ENCODE measurements at places on chromosomes 1 and 21.
A peak's percentile ranks its signal among the peaks of the same experiment; 100 is the strongest.

- DNase-seq = no peak
Measured at GRCh38 chr1:17091252-17091651, 28.0 kb downstream of the PADI2 start.

GRCh38 chr1:37931102-37931360 is 15.8 kb downstream of the INPP5B start:
- no peak for DNase-seq

- no peak for DNase-seq
Measured at GRCh38 chr1:194535369-194535768, 1349.0 kb upstream of the B3GALT2 start.

- no peak for DNase-seq
Measured at GRCh38 chr1:14844923-14845617, 246.6 kb downstream of the KAZN start.

GRCh38 chr1:215083383-215083961 is 935 bp downstream of the KCNK2 start:
- DNase-seq = no peak

- no peak for DNase-seq
Measured at GRCh38 chr1:33916786-33917185, 52.9 kb downstream of the HMGB4 start.

DNA sequence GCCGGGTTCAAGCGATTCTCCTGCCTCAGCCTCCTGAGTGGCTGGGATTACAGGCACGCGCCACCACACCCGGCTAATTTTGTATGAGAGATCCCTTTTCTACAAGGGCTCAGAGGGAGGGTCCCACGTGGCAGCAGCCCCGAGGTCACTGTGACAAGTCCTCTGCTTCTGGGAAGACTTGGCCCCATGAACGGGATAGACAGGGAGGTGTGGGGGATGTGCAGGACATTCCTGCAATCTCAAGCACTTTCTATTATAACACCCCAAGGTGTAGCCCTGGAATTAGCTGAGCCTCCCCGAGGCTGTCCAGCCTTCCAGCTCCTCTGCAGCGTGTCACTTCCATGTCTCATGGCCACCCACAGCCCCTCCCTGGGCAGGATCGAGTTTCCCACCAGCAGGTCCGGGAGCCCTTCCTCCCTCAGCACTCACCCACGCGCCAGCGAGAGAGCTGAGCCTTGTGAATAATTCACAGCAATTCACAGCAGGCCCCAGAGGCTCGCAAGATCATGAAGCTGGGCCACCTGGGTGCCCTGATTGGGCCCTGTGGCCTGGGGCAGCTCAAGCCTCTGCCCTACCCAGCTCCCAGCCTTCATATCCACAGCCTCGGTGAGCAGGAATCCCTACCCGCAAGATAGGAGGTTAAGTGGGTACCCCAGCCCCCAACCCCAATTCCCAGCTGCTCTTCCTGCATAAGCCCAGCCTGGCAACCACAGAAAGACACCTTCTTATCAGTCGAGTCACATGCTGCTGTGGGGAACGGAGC is 22.8 kb upstream of the RNU1-4 start:
- DNase-seq = no peak

GRCh38 chr1:19860418-19860817 is 21.8 kb upstream of the OTUD3 start:
- DNase-seq = no peak

GRCh38 chr1:202007805-202008489 is 2.4 kb upstream of the ELF3 start:
- DNase-seq = no peak

DNA sequence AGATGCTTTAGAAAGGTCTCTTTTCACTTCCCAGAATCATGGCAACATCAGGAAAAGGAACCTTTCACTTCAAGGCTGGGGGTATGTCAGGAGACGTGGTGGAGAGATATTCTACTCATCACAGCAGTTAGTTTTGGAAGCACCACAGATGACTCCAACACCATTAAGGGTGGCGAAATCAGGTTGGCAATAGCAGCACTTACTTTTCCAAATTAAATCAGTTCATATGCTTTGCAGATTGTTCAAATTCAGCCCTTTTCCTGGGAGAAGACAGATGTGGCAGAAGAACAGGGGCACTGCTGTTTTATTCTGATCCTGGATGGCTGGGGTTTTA is 79.0 kb downstream of the RUNX1 start:
- DNase-seq = no peak

- no peak for DNase-seq
Measured at GRCh38 chr1:156704930-156705320, 458 bp downstream of the CRABP2 start.

DNA sequence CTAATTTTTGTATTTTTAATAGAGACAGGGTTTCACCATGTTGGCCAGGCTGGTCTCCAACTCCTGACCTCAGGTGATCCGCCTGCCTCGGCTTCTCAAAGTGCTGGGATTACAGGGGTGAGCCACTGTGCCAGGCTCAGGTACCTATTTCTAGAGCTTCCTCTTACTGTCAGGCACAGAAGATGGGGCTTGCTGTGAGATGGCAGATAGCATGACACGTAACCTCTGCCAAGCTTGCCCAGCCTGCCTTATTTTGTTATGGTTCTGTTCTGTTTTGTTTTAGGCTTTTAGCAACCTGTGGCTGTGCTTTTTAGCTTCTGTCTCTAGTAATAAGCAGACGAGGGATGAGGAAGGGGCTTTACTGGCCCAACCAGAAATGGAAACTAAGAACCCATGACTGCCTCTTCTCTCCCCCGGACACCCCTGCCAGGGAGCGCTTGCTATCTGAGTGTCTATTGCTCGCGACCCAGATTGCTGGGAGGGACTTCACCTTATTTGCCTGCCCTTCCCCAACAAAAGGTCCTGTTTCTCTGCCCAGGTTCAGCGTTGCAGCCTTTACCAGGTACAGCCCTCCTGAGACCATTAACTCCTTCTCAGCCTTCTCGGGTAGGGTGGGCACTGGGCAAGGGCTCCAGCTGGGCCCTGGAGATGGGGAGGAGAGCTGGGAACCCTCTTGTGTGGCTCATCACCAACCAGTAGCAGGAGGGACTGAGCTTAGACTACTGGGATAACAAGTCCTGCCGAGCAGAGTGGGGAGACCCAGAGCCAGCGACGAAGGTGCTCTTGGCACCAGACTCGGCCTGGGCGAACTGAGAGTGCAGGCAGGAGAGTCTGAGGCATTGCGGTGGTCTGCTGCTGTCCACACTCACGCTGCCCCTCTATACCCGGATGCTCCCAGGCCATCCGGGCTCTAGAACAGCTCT is 13.5 kb upstream of the LGR6 start:
- DNase-seq = no peak

- peak; percentile 54 for DNase-seq
Measured at GRCh38 chr1:92483610-92484471, 2.9 kb downstream of the GFI1 start.

DNA sequence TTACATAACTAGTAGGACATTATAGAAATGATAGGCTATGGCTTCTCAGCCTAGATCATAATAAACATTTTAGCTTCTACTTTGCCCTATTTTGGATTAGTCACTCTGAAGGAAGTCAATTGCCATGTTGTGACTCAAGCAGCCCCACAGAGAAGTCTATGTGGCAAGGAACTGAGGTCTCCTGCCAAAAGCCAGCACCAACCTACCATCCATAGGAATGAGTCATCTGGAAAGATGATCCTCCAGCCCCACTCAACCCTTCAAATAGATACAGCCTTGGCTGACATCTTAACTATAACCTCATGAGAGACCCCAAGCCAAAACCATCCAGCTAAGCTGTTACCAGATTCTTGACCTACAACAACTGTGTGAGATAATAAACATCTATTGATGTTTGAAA is 76.3 kb upstream of the BEND5 start:
- no peak for DNase-seq

- no peak for DNase-seq
Measured at GRCh38 chr21:29149808-29150425, 19.5 kb downstream of the MAP3K7CL start.

DNA sequence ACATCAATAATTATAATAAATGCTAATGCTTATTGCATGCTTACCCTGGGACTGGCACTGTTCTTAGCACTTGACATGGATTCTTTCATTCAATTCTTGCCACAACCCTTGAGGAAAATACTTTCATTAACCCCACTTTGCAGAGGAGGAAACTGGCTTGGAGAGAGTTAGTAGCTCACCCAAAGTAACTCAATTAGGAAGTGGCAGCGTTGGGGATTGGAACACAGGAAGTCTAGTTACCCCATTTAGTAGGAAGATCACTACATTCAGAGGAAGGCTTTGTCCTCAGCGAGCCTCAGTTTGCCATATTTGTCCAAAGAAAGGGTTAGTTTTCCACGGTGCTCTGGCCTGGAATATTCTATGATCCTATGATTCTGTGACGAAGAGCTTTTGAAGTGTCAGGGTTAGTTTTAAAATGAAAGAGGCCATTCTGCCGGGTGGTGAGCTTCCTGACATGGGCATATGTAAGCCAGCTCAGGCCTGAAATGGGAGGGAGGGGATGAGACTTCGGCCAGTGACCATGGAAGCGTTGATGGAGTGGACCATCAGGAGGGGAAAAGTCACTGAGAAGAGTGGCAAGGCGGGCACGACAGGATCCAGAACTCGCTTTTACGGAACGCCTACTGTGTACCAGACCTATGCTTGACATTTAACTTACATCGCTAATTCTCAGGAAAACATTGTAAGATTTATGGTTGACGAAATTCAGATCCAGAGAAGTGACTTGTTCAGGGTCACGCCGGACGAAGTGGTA is 28.2 kb upstream of the EPB41 start:
- no peak for DNase-seq

DNA sequence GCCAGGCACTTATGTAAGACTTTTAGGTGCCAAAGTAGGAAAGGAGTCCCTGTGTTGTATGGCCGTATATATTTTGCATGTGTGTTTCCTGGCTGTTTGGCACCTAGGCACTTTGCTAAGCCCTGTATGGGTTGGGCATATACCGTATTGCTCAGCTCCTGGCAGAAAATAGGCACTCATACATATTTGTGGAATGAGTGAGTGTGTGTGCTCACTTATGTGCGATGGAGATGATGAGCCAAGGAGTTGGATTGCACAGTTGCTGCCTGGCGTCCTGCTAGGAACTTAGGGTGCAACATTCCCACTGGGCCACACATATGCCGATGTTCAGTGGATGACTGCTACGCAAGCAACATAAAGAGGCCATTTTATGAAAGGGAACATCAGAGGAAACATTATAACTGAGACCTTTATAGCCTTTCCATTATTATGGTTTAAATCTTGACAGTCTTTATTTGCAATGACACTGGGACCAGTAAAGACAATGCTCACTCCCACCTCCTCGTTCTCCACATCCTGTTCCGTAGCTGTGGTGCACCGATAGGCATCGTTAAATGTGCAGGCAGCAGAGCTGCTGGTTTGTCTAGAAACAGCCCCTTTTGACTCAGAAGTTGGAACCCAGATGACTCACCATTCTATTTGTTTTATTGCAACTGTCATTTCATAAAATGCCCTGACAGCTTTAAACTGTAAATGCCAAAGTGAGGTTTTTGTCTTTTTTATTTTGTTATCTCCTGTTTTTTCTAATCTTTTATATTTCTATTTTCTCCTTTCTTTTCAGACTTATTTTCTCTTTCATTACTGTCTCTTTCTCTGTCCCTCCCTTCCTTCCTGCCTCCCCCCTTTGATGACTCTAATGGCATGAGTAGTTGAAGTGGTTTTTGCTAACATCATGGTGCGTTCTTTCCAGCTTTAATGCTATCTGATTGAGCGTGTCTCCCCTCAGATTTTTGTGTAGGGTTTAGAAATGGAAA is 36.1 kb downstream of the PEX14 start:
- peak; percentile 52 for DNase-seq

DNA sequence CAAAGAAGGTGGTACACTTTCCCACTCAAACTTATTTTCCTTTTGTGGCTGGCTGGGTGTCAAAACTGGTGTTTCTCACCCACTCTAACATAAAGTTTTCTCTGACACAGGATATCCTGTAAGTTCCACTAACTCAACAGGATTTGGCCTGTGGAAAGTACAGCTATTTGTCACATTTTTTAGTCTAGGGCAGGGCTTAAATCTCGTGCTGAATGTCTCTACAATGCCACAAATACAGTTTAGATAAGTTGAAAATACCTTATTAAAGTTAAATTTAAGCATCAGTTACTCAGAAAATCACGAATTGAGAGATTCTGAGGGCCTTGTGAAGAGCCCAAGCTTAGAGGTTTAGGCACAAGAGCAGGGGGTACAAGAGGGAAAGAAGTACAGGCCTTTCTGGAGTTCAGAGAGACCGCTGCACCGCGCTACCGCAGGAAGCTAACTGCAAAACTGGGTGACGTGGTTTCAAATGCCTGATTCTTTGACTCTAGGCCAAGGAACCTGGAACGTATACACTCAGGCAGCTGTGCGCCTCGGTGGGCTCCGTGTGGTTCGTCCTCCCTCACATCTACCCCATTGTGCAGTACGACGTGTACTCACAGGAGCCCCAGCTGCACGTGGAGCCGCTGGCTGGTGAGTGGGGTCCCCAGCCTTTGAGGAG is 23.4 kb upstream of the PWP2 start:
- DNase-seq = no peak

DNA sequence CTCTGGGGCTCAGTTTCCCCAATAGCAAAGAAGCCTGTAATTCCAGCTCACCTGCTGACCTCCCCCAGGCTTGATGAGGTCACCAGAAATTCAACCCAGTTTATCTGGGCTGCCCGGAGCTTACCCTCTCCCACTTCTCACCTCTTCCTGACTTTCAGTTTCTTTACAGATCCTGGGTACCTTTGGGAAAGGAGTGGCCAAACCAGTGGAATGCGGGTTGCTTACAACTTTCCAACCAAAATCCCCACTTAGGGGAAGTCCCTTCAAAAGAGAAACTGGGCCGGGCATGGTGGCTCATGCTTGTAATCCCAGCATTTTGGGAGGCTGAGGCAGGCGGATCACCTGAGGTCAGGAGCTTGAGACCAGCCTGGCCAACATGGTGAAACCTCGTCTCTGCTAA is 5.9 kb upstream of the MARCKSL1 start:
- no peak for DNase-seq

DNA sequence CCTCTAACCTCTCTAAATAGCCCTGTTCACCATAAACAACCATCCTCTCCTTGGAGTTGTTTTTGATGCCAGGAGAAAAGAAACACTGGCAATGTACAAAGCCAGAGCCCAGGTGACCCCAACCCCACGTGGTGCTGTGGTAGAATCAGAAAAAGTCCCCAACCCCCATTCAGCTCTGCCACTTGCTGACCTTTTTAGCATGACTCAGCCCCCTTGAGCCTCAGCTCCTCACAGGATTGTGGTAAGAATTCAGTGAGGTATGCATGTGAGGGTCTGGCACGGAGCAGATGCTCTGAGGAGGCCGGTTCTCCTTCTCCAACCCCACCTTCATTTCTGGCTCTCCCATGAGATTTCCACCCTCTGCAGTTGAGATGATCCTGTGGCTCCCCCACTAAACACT is 11.1 kb upstream of the CHI3L1 start:
- DNase-seq = no peak

- DNase-seq = no peak
Measured at GRCh38 chr1:57137980-57138379, 172.2 kb upstream of the C8B start.

- DNase-seq = no peak
Measured at GRCh38 chr1:51924455-51924854, 45.9 kb upstream of the NRDC start.

DNA sequence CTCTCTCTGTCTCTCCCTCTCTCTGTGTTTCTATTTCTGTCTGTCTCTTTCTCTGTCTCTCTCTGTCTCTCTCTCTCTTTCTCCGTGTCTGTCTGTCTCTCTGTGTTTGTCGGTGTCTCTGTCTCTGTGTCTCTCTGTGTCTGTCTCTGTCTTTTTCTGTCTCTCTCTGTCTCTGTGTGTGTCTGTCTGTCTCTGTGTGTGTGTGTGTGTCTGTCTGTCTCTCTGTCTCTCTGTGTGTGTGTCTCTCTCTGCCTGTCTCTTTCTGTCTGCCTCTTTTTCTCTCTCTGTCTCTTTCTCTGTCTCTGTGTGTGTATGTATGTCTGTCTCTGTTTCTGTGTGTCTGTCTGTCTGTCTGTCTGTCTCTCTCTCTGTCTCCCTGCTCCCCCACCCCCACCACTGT is 31.7 kb upstream of the ZC3H12A start:
- no peak for DNase-seq
